ENCODE measurements at places on chromosomes 3 and 15.

DNA sequence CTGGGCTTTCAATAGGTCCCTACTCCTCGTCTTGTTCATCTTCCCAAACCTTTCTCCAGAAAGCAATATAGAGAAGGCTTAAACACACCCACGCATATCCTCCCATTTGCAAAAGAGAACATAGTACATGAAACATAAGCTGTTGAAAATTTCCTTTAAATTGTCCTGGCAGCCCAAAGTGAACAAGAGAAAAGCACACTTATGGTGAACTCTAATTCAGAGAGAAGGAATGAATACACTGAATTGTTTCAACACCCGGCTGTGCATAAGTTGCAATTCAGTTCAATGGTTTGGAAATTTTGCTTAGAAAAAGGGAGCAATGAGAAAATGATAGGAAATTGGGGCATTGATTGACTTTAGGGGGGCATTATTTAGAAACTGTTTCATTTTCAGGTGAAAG lies 202.6 kb downstream of the TIGIT start:
- DNase-seq: no peak

- DNase-seq: no peak
These were observed 234.9 kb downstream of the CACNA2D3 start for GRCh38 chr3:54357301-54357700.

DNA sequence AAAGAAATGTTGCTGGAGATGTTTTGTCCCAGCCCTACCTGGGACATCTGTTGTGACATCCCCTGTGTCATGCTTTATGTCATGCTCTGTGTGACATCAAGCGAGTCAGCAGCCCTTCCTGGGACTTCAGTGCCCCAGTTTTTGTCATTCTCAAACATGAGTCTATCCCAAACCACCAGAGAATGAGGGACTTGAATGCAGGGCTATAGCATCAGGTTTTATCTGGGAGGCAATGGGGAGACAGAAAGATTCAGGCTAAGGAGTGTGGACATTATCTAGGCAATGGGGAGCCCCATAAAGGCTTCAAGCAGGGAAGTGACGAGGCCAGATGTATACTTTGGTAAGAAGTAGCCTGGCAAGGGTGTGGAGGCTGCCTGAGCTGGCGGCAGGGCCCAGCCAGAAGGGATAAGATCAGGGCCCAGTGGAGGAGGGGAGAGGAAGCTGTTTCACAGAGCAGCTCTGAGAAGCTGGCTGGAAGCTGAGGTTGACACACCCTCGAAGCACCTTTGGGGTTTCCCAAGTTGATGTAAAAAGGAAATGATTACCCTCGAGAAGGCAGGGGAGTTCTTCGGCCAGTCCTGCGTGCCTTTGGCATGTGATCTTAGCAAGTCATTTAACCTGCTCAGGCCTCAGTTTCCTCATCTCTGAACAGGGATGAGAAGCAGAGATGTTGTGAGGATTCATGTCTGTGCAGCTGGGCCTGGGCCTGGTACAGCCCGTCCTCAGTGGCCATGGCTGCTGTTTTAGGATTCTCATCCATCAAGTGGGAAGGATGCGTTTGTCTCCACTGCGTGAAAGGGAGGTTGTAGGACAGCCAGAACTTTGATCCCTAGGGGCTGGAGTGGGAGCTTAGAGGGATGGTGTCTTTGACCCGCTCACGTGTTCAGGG lies 34.3 kb downstream of the IRAK2 start:
- no peak for DNase-seq

DNA sequence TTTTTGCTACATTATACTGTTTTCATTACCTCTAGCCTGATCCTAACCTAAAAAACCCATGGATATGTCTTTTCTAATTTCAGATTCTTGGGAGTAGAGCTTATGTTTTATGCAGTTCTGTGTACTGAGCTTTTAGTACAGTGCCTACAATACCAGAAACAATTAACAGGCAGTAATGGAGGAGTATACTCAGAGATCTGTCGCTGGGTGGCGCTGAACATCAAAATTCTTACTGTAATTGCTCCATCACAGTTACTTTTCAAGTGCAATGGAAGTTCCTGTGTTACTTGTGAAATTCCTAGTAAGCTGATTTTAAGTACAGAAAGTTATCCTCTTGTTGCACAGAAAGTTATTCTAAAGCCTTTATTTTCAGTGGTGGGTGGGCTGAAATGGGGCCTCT lies 66.9 kb downstream of the RNF13 start:
- peak; percentile 55 for DNase-seq

- no peak for DNase-seq
These were observed 13.7 kb downstream of the ZIC1 start for GRCh38 chr3:147422601-147423536.

DNA sequence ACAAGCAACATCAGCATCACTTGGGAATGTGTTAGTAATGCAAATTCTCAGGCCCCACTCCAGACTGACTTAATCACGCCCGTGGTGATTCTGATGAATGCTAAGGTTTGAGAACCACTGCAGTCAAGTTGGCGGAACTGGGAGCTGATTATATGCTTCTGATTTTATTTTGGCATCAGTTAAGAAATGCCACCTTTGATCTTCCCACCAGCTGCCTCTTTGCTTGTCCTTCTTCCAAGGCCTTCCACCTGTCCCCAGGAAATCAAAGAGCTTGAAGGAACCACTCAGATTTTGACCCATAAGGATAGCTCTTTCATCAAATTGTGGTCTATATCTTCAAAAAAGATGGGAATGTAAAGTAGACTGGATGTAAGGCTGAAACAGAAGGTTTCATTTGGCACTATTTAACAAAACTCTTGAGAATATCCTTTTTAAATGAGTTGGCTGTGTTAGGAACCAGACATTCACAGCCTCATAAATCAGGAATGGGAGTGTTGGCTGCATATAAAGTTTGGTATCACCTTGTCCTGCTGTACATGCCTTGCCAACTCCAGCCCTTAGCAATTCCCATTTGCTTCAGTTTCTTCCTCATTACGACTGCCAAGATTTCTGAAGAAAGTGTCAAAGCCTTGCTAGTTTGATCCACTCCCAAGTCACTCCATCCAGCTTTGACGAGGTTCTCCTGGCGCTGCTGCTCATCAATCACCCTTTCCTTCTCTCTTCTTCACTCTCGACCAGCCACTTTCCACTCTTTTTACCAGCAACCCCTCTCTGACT lies 125.8 kb upstream of the NPHP3 start:
- DNase-seq: no peak

DNA sequence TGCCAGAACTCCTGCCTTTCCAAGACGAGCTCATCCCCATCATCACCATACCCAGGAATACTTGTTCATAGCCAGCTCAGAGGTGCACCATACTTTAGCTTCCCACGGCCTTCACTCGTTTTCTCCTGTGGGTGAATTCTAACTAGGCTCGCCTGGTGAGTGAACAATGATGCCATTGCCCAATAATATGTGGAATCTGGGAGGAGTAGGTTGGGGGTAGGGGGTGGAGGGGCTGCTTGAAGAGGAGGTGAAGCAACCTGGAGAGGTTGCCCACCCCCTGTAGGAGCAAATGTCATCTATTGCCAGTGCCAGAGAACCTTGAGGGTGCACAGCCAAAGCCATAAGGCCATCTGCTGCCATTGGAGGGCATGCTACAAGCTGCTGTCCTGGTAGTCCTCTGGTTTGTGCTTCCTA lies 592 bp upstream of the ZNF445 start:
- DNase-seq: peak; percentile 18

DNA sequence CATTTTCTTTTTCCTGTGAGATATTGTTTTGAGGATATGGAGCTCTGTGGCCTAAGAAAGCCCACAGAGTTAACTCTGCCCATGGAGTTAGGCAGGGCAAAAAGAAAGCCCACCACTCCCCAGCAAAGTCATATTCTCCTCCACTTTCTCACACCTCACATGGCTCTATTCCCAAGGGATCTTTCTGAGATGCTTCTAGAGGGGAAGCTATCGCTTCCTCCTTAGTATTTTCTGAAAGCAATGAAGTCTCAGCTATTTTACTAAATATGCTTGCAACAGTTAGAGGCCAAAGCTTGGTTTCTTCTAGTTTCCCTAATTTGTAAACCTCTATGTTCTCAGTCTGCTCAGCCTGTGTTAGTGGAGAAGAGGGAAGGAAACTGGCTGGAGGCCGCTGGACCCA lies 80.3 kb upstream of the EOMES start:
- no peak for DNase-seq

DNA sequence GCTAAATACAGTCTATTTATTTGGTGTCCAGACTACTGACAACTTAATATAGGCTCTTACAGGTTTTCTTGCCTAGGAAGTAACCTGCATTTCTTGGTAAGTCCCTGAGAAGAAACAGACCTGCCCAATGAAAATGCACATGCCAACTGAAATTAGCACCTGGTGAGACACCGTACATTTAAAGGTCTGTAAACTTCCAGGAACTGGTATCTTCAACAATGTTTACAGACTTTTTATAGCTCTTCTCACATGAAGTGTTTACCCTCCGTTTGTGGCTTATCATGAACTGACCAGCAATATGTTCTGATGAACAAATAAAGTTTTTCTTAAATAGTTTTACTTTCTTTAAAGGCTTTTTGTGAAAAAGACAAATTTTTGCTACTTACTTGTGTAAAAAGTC lies 93.3 kb downstream of the PCCB start:
- DNase-seq: no peak

GRCh38 chr3:188367678-188368077 lies 213.7 kb downstream of the LPP start:
- DNase-seq: no peak

GRCh38 chr3:177194299-177194698 lies 3.0 kb downstream of the TBL1XR1 start:
- DNase-seq: no peak

DNA sequence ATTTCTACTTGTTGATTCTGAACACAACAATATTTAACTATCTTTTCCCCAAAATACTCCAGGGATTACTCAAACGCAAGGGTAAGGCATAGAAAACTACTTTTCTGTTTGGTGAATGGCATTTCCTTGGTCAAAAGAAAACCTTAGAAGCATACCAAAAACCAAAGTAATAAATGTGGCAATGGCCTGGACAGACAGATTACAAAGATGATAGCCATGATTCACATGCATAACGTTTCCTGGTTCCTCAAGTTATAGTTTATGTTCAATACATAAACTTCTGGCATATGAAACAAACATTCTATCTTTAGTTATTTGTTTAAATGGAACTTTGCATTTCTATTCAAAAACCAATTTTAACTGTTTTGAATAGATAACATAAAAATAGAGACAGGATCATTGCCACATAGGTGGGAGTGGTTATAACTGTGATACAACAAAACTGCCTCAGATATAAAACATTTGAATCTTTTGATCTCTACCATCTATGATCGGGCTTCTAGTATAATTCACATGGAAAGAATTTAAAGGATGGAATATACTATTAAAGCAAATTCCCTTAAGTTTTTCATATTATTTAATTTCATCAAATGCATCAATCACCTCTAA lies 32.1 kb downstream of the FOXP1 start:
- no peak for DNase-seq

- DNase-seq: no peak
These were observed 789.2 kb downstream of the DIPK2A start for GRCh38 chr3:144760831-144761230.

DNA sequence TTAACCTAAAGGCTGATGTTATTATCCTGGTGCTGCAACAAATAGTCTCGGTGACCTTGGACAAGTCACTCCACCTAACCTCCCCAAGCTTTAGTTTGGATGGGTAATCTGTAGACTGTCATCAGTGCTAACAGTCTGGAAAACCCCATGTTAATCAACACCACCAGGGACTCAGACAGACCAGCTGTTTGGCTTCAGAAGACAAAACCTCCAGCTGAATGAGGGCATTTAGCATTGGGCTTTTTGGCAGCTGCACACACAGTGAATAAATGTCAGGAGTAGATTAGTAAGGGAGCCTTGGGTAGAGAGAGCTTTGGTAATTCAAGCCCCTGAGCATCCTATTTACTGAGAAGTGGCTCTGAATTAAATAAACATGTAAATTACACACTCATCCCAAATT lies 24.9 kb upstream of the C3orf80 start:
- DNase-seq: peak; percentile 95

DNA sequence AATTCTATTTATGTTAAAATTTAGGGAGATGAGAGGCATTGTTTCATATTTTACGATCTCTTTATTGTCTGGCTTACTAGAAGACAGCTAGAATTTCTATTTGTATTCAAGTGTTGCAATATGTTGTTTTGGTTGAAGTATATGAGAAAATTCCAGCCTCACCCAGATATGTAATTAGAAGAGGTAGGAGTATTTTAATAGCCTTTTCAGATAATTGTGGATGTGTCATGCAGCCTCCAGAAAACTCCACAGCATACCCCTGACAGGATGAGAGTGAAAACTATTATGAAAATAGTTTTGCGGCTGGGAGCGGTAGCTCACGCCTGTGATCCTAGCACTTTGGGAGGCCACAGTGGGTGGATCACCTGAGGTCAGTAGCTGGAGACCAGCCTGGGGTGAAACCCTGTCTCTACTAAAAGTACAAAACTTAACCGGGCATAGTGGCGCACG lies 21.5 kb upstream of the USP3 start:
- no peak for DNase-seq

- DNase-seq: no peak
These were observed 3.9 kb upstream of the PLCH1 start for GRCh38 chr3:155748611-155749365.

DNA sequence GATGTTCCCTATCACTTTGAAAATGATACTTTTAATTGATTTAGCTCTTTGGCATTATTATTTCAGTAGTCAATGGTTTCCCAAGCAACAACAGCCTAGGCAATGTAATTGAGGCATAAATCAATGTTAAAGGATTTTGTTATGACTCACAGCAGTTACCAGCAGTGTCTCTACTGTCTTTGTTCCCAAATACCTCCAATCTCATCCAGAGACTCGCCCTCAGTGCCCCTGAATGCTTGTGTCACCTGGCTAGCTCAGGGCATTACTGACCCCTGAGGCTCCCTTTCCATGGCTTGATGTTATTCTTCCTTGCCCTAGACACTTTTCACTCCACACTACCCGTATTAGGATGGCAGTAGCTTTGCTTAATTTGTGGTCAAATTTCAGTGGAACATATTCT lies 227.2 kb downstream of the SQOR start:
- DNase-seq: no peak

DNA sequence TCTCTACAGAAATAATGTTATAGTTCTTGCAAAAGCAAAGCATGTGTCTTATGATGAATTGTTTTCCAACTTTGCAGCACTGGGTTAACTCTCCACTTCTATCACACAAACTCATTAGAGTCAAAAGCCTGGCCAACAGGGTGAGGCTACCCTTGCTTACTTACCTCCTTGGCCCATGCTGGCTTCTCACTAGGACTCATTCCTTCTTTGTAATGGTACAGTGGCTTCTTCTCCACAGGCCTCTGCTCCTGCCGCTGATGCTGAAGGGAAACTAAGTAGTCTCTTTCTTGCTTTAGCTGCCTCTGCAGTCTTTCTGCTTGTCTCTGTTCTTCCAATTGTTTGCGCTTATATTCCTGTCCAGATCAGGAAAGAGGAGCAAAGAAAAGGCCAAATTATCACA lies 111.5 kb upstream of the SLC2A2 start:
- DNase-seq: no peak

DNA sequence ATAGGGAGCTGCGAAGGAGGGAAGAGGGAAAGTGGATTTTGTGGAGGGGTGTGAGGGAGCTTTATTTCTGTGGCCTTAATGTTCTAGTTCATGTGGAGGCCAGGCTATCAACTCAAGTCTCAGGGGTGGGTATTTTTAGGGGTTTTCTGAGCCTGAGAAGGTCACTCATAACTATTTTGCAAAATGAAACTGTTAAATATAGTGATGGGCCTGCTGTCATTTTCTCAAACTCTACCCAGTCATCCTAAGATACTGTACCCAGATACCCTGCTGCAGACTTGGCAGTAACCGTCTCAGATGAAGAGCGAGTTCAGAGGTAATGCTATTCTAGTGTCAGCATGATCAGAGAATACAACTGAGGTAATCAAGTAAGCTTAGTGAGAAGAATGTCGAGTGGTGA lies 545.0 kb upstream of the TBL1XR1 start:
- DNase-seq: no peak

Data from NCI-H146 (cell line).